T-helper 1 cell (primary cell): ENCODE measurements at places on chromosomes 2 and 18.
A peak's percentile ranks its signal among the peaks of the same experiment; 100 is the strongest.

DNA sequence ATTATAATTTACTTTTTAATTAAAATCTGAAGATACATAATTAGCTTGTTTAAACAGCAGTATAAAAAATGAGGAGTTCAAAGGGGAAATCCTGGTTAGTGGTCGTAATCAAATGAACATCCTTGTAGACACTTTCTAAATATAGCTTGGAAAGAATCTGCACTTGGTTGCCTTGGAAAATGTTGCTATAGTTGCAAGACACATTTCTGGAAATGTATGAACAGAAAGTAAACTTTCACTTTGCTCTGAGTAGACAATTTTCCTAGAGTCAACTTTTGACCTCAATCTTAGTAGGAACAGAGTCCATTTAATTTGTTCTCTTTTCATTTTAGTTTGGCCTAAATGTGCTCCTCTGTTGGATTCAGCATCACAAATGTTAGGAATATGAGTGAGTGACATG, 38.3 kb downstream of the GCA start:
- no peak for DNase-seq

DNA sequence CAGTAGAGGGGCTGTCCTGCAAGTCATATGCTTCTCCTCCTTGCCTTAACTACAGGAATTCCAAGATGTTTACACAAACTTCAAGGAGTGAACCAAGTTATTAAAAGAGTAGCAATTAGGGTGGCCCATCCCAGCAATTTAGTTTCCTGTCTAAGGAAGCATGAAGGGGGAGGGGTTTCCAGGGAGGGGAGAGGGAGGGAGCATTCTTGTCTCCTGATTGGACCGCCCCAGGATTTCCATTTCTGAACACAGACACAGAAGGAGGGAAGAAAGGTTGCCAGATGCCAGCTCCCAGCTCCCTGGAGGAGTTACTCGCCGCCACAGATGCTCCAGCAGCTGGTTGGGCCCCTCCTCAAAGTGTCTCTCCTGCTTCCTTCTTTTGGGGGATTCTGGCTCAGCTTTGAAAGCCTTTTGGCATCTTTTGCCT, 107.6 kb downstream of the TRIB2 start:
- no peak for DNase-seq

DNA sequence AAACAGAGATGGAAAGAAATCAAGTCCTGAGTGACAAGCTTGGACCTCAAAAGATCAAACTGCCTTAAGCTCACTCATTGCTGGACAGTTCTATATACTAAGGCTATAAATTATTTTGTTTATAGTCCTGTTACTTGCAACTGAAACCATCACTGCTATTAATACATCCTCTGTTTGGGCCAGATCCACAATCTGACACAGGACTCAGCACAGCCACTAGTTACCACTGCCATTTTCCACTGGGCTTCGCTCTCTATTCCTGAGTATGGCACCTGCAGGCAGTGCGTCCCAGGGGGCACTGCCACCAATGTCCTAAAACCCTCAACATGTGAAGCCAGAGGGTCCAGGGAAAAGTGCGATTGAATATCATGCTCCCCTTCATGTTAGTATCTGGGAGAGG, 52.3 kb downstream of the CYP26B1 start:
- no peak for DNase-seq

GRCh38 chr2:30717081-30717650, 90.1 kb downstream of the CAPN13 start:
- DNase-seq, result no peak

- no peak for DNase-seq
Observed at GRCh38 chr2:212359425-212360067, 179.1 kb downstream of the ERBB4 start.

DNA sequence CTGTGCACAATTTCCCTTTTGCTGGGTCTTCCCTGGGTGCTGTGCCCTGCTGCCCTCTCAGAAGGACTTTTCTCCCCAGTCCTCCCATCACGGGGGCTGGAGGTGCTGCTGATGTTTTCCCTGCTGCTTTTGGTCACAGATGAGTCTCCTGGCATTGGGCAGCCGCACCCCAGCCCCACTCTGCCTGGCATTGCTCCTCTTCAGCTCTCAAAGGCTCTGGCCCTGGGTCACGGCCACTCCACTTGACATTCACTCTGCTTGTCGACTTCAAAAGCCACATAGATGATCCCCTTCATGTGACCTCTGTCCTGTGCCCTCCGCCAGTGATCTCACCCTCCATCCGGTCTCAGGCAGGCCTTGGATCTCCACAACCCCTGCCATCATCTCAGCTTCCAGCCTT, 43.6 kb upstream of the IL1RL1 start:
- DNase-seq, result no peak

- no peak for DNase-seq
Observed at GRCh38 chr2:230868161-230868946, 3.6 kb downstream of the ITM2C start.

DNA sequence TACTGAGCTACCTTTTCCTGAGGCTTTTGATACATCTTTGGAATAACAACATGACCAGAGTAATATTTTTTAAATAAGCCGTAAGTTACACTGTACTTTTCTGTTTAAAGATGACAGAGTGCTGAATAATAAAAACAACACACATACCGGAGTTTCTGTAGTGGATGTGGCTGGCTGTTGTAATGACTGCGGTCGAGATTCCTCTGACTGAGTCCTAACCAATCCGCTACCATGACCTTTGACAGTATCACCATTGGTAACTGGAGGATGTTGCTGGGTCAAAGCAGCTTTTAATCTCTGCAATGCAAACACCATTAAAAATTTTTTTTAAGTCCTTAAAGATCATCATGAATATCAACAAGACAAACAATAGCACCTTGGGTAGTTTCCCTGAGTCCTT, 70.7 kb downstream of the ATF2 start:
- no peak for DNase-seq

DNA sequence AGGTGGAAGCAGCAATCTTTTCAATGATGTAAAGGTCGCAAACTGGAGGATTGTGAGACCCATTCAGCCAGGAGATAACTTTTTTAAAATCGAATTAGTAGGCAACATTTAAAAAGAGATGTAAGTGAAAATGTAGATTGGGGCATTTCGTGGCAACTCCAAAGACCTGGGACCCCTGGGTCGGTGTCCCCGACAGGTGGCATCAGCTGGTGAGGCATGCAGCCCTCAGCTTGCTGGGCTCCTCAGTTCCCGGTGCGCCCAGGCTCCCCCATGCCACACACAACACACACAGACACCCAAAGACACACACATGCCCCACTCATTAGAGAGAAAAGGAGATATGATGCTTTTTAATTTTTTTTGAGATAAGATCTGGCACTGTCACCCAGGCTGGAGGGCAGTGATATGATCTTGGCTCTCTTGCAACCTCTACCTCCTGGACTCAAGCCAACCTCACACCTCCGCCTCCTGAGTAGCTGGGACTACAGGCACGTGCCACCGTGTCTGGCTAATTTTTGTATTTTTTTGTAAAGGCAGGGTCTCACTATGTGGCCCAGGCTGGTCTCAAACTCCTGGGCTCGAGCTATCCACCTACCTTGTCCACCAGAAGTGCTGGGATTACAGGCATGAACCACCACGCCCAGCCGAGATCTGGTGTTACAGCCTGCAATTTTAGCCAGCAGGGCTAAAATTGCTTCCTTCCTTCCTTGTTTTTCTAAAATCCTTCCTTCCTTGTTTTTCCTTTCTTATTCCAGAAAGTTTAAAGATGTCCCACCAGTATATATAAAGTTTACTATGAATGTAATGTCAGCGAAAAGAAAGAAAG, 122.6 kb upstream of the EPAS1 start:
- no peak for DNase-seq

GRCh38 chr2:237234268-237234667, 148.6 kb downstream of the COPS8 start:
- DNase-seq, result no peak

DNA sequence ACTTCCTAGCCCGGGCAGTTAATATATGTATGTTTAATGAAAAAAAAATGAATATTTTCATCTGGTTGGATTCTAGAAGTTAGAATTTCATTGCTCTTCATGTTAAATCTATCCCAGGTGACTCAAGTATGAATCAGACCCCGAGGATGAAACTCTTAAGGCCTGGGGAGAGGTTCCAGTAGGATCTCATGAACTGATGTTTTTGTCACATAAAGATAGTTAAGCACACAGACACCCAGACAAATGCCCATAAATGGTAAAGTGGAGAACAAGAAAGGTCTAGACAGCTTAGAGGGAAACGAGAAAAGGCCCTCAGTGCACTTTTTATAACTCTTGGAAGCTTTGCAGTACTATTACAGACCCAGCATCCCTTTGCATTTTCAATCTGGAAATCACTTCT, 114.1 kb downstream of the RIF1 start:
- no peak for DNase-seq

DNA sequence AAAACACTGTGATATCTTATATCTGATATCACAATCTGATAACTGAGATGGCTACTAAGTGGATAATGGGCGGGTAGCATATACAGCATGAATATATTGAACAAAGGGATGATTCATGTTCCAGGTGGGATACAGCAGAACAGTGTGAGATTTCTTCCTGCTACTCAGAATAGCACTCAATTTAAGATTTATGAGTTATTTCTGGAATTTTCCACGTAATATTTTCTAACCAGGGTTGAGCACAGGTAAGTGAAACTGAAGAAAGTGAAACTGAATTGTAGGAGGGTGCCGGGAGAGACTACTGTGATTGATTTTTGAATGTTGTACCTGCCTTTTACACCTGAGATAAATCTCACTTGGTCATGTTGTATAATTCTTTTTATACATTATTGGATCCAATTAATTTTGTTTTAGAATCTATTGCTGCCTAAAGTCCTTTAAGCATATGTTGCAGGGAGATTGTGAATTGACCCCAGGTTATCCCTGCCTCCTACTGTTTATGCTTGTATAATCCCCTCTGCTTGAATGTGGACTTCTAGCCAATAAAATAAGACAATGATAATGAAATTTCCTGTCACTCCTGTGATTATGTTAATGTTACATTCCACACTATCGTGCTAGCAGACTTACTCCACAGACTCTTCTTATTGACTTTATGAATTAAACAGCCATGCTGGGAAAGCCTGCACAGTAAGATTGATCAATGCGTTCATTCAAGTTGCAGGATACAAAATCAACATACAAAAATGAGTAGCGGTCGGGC, 67.6 kb upstream of the RBBP8 start:
- no peak for DNase-seq

- DNase-seq, result no peak
Observed at GRCh38 chr2:189595417-189595816, 14.8 kb upstream of the SLC40A1 start.

GRCh38 chr18:63970809-63971205, 926 bp downstream of the SERPINB8 start:
- peak; percentile 5 for DNase-seq

GRCh38 chr18:63046375-63046774, 273.2 kb downstream of the BCL2 start:
- DNase-seq, result no peak

- DNase-seq, result no peak
Observed at GRCh38 chr2:16088035-16088801, 147.9 kb downstream of the MYCN start.

DNA sequence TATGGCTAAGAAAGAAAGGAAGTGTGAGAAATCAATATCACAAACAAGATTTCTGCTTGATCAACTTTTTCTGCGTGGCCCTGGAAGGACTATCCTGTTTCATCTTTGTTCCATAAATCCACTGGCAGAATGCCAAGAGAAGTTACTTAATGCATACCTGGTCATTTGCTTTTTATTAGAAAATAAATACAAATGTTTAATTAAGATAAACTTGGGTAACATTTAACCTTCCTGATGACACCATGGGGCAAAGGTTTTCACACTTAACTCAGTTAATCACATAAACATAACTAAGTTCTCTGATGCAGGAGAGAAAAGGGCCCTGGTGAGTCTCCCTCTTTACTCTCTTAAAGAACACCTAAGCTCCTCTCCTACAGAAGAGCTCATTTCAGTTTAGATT, 203.3 kb downstream of the AFF3 start:
- DNase-seq, result no peak

GRCh38 chr2:36965206-36965605, 1.1 kb downstream of the STRN start:
- DNase-seq, result no peak

GRCh38 chr18:7608174-7608550, 41.0 kb downstream of the PTPRM start:
- no peak for DNase-seq

GRCh38 chr2:84906900-84907714, 1.7 kb downstream of the TMSB10 start:
- DNase-seq, result peak; percentile 21

DNA sequence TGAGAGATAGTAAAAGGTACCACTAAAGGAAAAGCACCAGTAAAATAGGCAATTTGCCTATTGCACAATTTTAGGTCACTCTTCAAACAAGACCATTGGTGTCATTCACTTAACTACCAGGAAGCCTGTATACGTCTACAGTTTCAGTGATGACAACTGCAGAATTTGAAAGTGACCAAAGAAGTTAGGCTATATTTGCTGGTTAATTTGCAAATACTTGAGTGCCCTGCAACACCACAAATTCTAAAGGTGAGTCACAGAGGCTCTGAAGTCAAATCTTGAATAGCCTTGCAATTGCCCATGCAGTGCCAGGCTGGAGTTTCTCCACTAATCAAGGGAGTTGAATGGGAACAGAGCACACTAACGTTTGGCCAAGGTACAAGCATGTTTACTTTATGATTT, 128.7 kb upstream of the CCDC68 start:
- no peak for DNase-seq

GRCh38 chr2:182416191-182416590, 10.6 kb downstream of the PDE1A start:
- no peak for DNase-seq

- DNase-seq, result no peak
Observed at GRCh38 chr2:85259879-85260278, 67.9 kb downstream of the TGOLN2 start.
